AG04450 (cell line): ENCODE measurements at places on chromosomes 3 and 15.

- DNase-seq, result no peak
These were observed 152.0 kb downstream of the OPA1 start for GRCh38 chr3:193744822-193745684.

GRCh38 chr3:174531262-174531982, 327.7 kb upstream of the NAALADL2 start:
- no peak for DNase-seq

DNA sequence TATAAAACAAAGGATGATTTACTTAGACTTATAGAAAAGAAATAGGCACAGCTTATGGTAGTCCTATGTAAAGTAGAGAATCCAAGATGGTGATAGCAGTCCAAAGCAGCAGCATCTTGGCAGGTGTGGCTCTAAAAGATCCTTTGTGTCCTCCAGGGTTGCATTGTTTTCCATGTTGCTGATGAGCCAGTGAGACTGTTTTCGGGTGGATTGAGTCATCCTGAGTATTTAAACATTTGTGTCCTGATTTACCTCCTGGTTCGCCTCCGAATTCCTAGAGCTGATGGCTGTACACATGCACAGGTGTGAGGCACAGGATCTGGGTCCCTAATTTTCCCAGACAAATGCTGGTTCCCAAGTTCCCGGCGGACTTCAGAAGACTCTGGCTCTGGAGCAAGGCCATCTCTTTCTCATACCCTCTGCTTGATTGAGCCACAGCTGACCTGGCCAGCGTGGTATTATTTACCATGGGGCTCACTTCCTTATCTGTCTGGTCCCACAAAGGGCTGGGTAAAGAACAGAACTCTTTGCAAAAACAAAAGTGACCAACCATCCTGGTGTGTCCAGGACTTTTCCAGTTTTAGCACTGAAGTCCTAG, 51.0 kb downstream of the ARNT2 start:
- no peak for DNase-seq

GRCh38 chr3:36900474-36901443, 44.1 kb downstream of the TRANK1 start:
- DNase-seq, result no peak

- DNase-seq, result no peak
These were observed 12.2 kb upstream of the VIPR1 start for GRCh38 chr3:42490243-42490642.

DNA sequence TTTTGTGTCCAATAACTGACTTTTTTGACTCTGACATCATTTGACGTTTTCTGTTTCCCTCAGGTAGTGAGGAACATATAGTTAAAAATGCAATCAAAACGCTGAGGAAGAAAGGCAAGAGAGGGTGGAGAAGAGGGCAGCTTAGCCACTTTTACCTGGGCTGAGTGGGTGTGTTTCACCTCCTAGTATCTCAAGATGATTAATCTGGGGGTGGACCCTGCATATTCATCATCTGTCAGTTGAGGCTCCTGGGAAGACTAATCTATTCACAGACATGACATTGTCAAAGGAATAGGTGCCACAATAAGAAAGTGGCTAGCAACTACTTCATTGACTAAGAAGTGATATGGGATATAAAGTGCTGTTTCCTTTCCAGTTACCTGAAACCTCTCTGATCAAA, 331.5 kb upstream of the RARB start:
- no peak for DNase-seq

DNA sequence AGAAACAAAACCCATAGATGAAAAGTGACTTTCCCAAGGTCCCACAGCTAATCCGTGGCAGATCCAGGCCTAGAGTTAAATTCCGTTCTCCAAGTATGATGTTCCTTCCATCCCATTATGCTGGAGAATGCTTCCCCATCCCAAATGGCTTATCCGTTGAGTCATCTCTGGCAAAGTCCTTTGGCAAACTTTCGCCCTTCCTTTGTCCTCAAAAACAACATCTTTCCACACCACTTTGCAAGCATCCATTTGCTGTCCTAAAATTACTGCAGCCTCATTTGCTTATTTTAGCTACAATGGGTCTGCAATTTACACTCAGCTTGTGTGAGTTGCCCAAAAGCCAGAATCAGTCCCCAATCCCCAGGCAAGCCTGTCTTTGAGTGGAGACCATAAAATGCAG, 304.0 kb upstream of the TLE3 start:
- DNase-seq, result no peak

DNA sequence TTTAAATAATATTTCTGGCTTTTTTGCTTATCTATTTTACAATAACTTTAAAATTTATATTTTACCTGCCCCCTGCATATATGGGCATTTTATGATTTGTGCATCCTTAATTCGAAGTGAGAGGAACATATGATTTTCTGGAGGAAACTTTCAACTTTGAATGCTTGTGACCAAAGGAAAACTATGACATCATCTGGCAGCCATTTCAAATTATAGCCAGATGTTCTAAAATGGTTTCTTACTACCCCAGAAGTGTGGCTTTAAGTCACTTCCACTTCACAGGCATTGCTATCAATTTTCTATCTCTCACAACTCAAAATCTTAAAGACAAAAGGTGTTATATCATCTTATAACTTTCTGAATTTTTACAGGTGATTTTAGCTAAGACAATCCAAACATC, 508.8 kb downstream of the RBMS3 start:
- DNase-seq, result no peak

DNA sequence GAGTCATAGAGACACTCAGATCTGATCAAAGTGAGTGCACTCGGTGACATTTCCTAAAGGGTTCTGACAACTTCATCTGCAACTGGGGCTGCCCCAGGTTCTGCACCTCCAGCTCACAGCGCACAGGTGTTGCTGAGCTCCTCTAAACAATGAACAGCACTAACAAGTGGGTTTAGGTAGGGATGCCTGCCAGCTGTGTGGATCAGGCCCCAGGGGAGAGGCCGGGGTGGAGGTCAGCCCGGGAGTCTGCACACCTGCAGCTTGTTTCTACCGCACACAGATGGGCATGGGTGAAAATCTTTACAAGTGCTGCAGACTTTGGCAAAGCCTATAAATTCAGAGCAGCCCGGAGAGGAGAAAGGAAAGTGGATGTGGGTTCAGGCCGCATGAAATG, 355 bp downstream of the FBXW12 start:
- no peak for DNase-seq

DNA sequence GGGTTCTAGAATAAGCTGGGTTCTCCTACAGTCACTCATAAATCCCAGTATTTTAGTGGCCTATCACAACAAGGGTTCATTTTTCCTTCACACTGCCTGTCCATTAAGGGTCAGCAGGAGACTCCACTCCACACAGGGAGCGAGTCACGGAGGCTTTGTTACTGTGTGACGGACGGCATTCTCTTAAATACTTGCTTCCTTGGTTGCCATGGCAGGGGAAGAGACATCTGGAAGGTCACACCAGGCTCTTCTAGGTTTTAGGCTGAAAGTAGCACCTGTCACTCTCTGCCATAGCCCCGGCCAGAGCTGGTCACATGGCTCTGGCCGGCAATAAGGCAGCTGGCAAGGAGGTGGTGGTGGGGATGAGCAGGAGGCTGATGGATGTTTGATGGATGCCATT, 89.4 kb upstream of the ANKRD34C start:
- no peak for DNase-seq

DNA sequence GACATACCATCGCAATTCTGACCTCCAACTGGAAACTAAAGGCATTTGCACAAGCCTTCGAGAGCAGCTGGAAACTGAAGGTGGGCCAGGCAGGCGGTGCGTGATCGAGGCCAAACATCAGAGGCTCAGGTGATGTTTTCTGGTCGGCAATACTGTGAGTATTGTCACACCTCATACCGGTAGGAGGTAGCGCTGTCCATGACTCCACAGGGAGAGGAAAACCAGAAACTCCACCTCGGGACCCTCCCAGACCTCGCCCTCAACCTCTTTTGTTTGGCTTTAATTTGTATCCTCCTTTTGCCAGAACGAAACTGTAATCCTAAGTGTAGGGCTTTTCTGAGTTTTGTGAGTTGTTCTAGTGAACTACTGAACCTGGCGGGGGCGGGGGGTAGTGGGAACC, 43.6 kb downstream of the LDHAL6B start:
- DNase-seq, result no peak

DNA sequence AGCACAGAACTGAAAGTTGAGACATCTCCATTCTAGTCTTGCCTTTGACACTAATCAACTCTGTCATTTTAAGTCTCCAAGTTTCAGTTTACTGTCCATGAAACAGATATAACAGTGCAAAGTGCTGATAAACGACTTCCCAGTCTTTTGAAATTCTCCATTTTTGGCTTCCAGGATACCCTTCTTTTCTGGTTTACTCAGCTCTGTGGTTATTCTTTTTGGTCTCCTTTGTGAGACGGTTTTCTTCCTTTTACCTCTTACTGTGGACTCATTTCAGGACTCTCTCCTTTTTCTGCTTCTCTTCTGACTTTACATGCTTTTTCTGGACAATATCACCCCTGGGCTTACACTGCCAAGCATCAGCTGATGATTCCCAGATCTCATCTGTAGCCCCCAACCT, 18.9 kb downstream of the SST start:
- DNase-seq, result no peak

DNA sequence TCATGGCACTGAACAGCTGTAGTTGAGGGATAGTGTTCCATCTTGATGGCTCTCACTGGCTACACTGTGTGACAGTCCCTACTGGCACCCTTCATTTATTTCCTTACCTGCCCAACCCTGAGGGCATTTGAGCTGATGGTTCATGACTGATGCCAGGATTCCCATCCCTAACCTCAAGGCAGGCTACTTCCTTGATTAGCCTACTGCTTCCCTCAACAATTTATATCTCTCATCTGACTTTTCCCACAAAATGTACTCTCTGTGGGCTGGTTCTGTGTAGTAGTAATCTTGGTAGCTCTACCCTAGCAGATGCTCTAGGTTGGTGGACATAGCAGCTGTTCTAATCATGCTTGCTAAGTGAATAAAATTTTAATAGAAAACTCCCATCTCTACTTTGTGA, 106.0 kb downstream of the THRB start:
- DNase-seq, result no peak

GRCh38 chr3:62892045-62892444, 16.8 kb upstream of the CADPS start:
- DNase-seq, result no peak

- DNase-seq, result no peak
These were observed 115.6 kb upstream of the MANF start for GRCh38 chr3:51269466-51269865.

GRCh38 chr3:42668793-42669217, 15.3 kb downstream of the ZBTB47 start:
- no peak for DNase-seq

- no peak for DNase-seq
These were observed 110.1 kb downstream of the KCNMB2 start for GRCh38 chr3:178646186-178646862.

GRCh38 chr3:120693439-120694171, 11.6 kb upstream of the HGD start:
- peak; percentile 48 for DNase-seq

GRCh38 chr3:54870423-54870822, 57.4 kb downstream of the LRTM1 start:
- peak; percentile 89 for DNase-seq

- DNase-seq, result peak; percentile 30
These were observed 23.1 kb upstream of the GP5 start for GRCh38 chr3:194422188-194422587.

- no peak for DNase-seq
These were observed 22.3 kb downstream of the VIPR1 start for GRCh38 chr3:42524751-42525150.

GRCh38 chr3:142588703-142589102, 7.5 kb upstream of the PLS1 start:
- no peak for DNase-seq

DNA sequence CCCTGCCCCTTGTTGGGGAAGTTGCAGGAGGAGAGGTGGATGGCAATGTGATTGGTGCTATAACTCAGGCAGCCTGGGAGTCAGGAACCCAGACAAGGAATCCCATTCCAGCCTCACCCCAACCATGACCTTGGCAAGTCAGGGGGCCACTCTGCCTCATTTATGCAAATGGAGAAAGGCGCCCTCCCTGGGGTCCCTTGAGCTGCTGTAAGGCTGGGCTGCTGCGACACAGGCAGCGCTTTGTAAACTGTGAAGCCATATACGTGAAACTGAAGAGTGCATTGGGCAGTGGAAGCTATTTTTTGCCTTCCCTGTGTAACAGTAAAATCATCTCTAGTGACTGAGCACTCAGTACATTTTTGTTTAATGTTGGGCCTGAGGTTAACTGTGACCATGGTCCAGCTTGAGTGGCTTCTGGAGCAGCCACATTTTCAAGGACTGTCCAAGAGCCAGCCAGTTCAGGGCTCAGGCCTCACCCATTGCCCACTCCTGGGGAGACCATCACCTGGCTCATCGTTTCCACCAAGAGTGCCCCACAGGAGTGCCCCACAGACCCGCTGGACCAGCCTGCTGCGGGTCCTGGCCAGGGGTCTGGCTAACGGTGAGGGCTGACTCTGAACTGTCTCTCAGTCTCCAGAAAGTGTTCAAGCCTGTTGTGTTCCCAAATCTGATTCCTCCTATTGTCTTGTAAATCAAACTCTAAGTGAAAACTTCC, 27.9 kb downstream of the KIF7 start:
- no peak for DNase-seq

GRCh38 chr3:173287361-173287760, 110.2 kb upstream of the NLGN1 start:
- no peak for DNase-seq

DNA sequence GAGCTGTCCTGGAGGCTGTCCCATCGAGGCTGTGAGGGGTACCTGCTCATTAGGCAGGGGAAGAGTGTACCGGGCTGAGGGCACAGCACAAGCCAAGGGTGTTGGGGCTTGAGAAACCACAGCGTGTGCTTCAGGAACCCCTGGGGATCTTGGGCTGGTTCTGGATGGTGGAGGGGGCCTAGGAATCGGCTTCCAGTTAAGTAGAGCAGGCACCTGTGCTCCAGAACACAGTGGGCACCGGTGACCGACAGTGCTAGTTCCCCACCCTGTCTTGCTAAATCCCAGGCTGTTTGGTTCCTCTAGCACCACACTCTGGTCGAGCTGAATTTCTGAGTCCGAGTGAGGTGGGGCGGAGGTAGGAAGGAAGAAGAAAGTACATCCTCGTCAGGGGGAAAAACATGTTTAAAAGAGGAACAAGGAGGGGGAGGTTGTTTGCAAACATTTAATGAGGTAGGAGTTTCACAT, 29.1 kb downstream of the SLC6A6 start:
- no peak for DNase-seq

DNA sequence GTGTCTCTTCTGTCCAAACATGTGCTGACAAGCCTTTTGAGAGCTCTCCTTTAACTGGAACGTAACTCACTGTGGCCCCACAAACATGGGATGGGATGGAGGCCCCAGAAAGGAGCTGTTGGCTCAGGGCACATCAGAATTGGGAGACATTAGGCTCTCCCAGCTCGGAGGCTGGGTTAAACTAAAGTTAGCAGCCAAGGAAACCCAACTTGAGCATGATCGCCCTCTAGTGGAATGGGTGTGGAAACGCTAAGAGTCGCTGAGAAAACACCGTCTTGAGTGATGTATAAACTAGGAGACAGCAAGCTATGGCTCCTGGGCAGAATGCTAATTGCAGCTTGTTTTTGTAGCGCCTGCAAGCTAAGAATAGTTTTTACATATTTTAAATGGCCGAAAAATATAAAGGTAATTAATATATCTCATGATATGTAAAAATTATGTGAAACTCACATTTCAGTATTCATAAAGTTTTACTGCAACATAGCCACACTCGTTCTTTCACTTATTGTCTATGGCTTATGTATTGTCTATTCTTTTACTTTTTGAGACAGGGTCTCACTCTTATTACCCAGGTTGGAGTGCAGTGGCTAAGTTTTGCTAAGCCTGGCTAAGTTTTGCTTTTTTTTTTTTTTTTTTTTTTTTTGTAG, 138.8 kb upstream of the HACD2 start:
- peak; percentile 63 for DNase-seq
